T-helper 22 cell (primary cell): ENCODE measurements at places on chromosomes 6 and 20.

- DNase-seq, result no peak
Measured at GRCh38 chr20:63740627-63741353, 1.2 kb downstream of the SLC2A4RG start.

- no peak for DNase-seq
Measured at GRCh38 chr6:15515660-15516375, 147.0 kb downstream of the DTNBP1 start.

DNA sequence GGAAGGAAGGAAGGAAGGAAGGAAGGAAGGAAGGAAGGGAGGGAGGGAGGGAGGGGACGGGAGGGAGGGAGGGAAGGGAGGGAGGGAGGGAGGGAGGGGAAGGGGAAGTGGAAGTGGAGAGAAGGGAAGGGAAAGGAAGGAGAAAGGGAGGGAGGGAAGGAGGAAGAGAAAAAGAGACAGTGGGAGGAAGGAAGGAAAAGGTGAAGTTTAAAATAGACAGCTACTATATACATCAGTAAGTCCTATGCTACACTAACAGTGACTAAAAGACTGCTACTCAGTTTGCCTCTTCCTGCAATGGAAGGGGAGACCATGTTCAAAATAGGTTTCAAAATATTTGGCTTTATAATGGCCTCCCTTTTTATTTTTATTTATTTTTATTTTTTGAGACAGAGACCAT, 22.5 kb downstream of the MAP3K5 start:
- DNase-seq, result no peak

DNA sequence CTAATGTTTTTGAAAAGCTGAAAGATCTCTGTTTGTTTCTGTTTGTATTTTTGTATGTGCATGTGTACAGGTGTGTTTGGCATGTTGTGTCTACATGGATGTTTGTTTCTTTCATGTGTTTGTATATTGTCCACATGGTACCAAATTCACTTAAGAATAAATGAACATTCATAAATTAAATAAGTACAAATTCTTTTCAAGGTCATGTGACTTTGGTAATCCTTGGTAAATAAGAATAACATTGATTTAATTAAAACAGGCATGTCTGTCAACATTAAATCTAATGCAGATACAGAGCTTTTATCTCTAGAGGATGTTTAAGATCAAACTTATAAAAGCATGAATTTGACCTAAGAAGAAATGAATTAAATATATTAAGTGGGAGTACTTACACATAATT, 219.8 kb upstream of the EPHA7 start:
- DNase-seq, result no peak

- no peak for DNase-seq
Measured at GRCh38 chr6:128659276-128659675, 138.9 kb upstream of the PTPRK start.

DNA sequence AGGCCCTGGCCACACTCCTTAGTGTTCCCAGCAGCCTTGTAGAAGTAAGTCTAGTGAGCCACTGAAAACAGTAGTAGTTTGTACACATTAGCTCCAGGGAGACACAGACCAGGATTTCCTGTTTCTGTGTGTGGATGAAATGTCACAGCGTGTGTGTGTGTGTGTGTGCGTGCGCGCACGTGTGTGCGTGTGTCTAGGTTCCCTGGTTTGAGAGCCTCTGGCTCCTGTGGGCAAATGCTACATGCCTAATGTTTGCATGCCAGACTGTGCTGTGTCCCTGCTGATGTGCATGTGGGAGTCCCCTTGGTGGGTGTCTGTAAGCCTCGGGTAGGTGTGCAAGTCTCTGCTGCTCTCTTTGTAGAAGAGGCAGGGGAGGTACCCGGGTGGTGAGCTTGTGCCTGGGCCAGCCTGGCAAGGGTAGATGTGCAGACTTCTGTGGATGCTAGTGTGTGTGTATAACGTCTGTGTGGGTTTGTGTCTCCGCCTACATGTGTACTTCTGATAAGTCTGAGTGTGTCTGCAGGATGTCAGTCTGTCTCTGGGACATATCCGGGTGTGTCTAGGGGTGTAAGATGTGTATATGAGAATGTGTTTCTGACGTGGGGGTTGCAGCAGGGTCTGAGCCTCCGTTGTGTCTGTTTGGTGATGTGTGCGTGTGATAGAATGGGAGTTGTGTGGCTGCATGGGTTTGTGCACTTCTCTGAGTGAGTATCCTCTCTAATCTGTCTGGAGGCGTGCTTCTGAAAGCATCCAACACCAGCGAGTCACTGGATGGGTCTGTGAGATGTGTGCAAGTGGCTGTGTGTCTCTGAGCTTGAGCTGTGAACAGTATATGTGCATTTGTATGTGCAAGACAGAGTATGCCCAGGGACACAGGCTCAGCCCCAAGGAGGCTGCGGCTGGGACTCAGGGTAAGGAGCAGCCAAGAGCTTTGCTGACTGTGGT, 19.0 kb upstream of the TLDC2 start:
- DNase-seq, result no peak

GRCh38 chr20:40449974-40450616, 238.9 kb downstream of the MAFB start:
- no peak for DNase-seq

DNA sequence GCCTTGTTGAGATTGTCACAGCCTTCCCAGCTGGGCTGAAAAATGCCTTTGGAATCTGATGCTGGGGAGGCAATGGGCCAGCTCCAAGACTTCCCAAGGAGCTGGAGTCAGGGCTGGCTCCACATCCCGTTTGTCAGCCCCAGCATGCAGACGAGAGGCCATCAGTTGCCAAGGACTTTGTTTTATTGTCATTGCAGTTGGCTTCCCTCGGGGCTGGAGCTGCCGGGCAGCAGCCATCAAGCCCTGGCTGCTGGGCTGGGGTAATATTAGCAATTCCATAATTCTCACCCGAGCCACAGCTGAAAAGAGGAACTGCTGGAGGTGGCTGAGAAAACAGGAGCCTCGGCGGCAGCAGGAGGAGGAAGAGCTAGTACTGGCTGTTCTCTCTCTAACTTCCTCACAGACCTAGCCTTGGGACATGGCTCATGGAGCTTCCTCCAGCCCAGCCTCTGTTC, 182.5 kb downstream of the CDC5L start:
- DNase-seq, result no peak

DNA sequence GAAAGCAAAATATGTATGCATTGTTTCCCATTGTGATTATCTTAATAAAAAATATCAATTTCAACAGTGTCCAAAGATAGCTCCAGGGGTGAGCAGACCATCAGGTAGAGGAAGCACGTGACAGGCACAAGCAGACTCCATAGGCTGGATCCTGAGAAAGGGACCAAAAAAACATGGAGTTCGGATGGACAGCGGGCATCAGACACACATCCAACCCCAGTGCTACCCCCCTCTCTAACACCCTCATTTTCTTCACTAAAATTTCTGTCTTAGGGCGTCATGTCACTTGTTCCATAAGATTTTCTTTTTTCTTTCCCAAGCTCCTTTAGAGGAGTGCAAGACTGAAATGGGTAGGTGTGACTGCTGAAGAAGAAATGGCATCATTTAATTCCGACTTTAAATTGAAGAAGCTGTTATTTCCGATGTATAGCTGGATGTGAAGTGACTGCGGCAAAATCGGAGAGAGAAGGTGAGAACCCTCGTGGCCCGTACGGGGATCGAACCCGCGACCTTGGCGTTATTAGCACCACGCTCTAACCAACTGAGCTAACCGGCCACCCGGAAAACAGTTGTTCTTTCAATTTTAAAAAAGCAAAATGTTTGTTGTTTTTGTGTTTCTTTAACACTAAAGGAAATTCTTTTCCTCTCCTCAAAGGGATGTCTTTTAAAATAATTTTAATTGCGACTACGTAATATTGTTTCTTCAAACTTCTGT, 10.3 kb upstream of the PRSS16 start:
- no peak for DNase-seq

DNA sequence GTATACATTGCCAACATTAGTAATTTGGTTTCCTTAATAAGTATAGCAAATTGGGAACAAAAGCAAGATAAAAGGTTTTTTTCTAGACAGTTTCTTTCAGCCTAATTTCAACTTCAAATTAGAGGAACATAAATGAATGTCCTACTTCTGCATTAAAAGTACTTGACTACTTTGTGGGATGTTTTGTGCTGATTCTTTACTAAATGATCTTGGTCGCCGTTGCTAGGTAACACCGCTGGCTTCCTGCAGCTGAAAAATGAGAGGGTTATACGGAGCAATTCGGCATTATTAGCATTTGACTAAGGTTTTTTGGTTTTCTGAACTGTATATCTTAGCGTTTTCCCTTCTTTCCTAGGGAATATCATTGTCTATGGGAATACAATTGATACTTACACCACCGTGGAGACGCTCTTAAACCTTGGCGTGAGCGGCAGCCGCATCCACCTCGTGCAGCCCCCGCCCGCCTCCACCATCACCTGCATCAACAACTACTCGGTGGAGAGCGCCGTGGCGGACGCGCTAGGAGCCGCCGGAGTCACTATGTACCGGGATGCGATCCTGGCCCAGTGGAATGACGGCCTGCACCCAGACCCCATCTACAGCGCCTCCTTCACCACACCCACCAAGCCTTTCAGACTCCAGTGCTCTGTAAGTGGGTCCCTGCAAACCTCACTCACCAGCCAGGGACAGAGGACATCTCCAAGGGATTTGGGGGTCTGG, 90.9 kb upstream of the INSM1 start:
- DNase-seq, result no peak

- no peak for DNase-seq
Measured at GRCh38 chr6:113122060-113122459, 735.1 kb upstream of the MARCKS start.

DNA sequence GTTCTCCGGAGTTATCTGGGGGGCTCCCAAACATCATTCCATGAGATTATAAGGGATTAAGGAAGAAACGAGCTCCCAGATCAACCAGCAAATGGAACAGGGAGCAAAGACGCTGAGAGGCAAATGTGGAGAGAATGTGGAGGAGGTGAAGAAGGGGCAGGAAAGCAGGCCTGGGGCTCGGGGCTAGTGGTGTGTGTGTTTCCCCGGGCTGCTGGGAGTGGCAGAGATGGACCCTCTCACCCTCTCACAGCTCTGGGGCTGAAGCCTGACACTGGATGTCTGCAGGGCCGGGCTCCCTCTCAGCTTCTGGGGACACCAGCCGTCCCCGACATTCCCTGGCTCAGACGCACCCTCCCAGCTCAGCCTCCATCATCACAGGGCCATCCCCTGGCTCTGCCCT, 212.6 kb downstream of the THBS2 start:
- DNase-seq, result no peak
